ENCODE measurements at places on chromosomes 1 and 21.

GRCh38 chr21:45286671-45287437 is 841 bp downstream of the POFUT2 start:
- DNase-seq = no peak

DNA sequence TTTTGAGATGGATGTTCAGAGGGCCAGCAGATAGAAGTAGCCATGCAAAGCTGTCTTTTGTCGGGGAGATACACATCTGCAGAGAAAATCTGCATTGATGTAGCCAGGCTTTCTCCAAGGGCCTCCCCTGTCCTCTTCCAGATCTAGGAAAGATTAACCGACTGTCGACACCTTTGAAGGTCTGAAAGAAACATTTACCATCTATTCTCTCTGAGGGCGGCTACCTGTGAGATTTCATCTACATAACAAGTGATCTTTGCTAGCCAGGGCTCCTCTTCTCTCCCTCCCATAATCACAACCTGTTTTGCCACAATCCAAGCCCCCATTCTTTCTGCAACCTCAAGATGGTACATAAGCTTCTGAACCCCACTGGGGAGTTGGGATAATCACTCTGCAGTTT is 193.6 kb downstream of the RGS7 start:
- DNase-seq = no peak

GRCh38 chr1:203701606-203702005 is 63.4 kb upstream of the LAX1 start:
- DNase-seq = no peak

DNA sequence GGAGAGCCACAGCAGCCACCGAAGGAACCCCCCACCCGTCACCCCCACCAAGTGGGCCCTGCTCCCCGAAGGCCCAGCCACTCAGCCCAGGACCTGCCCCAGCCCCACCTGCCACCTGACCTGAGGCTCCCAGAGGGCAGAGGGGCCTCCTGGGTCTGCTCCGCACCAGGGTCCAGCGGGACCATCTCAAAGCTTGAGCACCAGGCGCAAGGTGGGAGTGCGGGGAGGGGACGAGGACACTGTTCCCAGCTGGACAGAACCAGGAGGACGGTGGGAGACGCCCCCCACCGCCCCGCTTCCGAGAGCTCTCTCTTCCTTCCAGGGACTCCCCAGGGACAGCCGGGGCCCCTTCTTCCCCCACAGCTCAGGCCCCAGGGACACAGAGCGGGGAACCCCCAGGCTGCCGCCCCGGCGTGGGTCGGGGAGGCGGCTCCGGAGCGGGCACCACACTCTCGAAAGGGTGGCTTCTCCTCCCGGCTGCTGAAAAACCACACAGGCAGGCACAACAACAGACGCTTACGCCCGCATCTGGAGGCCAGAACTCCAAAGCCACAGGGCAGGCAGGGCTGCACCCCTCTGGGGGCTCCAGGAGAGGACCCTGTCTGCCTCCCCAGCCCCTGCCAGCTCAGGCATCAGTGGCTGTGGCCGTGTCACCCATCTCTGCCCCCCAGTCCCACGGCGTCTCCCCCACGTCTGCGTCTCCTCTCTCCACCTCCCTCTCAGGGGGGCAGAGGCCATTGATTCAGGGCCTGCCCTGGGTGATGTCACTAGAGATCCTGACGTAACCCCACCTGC is 1.9 kb upstream of the TTLL10 start:
- peak; percentile 63 for DNase-seq

- no peak for DNase-seq
Measured at GRCh38 chr1:32470991-32471694, 6.3 kb downstream of the ZBTB8B start.

DNA sequence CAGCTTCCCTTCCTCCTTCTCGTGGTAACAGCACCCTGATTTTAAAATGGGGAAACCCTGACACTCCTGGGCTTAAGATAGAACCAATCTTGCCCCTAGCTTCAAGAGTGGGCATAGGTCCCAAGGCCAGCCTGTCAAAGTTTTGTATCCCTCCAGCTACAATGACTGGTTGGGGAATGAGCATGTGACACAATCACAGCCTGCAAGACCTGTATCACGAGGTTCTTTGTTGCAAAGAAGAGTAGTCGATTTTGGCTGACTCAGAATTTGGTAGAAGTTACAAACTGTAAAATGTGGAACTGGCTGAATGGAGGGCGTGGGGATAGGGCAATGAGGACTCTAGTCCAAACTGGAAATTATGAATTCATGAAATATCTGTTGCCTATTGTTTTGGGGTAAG is 18.7 kb downstream of the CTSK start:
- DNase-seq = no peak

DNA sequence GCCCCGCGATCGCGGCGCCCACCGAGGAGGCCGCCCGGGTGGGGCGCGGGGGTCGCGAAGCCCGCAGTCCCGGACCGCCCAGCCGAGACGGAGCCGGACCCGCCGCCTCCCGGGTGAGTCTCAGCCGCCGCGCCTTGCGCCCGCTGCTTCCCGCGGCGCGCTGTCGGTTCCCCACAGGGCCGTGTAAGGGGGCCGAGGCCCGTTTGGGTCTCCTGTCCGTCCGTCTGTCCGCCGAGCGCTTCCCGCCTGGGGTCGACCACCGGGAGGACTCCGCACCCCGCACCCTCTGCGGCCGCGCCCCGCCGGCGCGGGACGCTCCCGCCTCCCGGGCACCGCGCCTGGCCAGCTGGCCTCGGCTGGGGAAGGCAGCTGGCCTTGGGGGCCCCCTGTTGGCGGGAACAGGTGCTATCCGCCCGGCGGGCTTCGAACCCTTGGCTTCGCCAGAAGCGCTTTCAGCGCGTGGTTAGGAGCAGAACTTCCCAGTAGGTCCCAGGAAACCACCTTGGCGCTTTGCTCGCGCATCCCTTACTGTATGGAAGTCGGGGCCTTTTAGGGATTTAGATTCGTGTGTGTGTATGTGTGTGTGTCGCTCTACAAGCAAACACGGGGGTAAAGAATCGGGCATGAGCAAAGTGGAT is 414 bp downstream of the TMEM51 start:
- DNase-seq = peak; percentile 18

- peak; percentile 20 for DNase-seq
Measured at GRCh38 chr1:24990779-24991641, 60.9 kb upstream of the RUNX3 start.

- DNase-seq = no peak
Measured at GRCh38 chr1:93448292-93448982, 519 bp downstream of the FNBP1L start.

DNA sequence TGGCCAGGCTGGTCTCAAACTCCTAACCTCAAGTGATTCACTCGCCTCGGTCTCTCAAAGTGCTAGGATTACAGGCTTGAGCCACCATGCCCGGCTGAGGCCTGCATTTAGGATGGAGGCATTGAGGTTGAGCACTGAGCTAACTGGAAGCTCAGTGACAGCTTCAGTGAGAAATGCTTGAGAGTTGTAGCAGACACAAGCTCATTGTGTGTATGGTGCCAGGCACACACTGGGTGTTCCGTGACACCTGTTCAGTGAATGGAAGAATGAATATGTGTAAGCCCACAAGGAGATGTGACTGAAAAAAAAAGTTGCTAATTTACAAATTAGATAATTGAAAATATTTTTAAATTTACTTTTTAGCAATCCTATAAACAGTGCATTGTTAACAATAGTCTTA is 21.8 kb downstream of the LURAP1 start:
- DNase-seq = no peak

DNA sequence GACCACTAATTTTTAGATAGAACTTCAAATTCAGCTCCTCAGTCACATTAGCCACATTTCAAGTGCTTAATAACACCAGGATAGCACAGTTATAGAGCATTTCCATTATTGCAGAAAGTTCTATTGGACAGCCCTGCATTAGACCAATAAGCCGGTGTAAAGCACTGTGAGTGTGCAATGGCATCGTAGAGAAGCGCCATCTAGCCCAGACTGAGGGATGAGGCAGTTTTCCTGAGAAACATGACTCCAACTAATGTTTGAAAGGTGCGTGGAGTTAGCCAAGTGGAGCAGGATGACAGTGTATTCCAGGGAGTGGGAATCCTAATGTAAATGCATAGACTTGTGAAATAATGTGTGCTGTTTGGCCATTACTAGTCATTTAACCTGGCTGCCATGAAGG is 7.7 kb downstream of the RPE65 start:
- DNase-seq = no peak

DNA sequence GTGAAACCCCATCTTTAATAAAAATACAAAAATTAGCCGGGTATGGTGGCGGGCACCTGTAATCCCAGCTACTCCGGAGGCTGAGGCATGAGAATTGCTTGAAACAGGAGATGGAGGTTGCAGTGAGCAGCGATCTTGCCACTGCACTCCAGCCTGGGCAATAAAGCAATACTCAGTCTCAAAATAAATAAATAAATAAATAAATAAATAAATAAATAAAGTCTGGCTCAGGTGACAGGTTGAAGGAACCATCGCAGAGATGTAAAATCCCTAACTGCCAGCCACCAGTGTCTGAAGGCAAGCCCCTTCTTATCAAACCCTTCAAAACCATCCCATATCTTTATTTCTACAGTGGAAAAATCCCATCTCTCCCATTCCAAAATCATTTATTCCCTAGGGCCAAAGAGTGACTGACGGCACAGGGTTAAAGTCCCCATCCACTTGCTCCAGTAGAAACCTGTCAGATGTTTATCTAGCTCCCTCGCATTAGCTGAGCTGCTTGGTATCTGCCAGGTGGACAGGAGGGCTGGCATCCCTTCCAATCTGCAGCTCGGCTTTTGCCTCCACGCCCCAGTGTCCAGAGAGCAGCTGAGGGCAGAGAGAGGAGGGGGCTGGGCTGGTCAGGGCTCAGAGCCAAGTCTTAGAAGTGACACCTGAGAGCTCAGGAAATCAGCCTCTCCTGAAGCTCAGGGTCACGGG is 5.0 kb downstream of the CSRP1 start:
- DNase-seq = no peak

- DNase-seq = no peak
Measured at GRCh38 chr1:14323568-14324247, 274.8 kb upstream of the KAZN start.

- DNase-seq = no peak
Measured at GRCh38 chr1:72435025-72435424, 152.7 kb upstream of the NEGR1 start.

DNA sequence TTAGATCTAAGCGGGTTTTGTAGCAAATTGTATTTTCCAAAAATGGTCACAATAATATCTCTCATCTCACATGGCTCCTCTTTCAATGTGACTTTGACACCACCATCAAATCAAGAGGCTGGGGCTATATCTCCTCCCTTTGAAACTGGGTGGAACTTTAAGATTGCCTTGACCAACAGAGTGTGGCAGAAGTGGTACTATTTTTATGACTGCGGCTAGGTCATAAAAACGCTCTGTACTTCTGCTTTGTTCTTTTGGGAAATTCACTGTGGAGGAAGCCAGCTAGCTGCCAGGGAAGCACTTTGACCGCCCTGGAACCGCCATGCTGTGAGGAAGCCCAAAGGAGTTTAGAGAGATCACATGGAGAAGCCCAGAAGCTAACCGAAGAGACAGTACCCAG is 50.7 kb upstream of the ACOT11 start:
- DNase-seq = no peak

- DNase-seq = no peak
Measured at GRCh38 chr1:59116920-59117542, 179.9 kb upstream of the FGGY start.

GRCh38 chr21:42227909-42228708 is 9.2 kb downstream of the ABCG1 start:
- peak; percentile 95 for DNase-seq

GRCh38 chr1:202164271-202165037 is 4.1 kb upstream of the PTPN7 start:
- peak; percentile 84 for DNase-seq

DNA sequence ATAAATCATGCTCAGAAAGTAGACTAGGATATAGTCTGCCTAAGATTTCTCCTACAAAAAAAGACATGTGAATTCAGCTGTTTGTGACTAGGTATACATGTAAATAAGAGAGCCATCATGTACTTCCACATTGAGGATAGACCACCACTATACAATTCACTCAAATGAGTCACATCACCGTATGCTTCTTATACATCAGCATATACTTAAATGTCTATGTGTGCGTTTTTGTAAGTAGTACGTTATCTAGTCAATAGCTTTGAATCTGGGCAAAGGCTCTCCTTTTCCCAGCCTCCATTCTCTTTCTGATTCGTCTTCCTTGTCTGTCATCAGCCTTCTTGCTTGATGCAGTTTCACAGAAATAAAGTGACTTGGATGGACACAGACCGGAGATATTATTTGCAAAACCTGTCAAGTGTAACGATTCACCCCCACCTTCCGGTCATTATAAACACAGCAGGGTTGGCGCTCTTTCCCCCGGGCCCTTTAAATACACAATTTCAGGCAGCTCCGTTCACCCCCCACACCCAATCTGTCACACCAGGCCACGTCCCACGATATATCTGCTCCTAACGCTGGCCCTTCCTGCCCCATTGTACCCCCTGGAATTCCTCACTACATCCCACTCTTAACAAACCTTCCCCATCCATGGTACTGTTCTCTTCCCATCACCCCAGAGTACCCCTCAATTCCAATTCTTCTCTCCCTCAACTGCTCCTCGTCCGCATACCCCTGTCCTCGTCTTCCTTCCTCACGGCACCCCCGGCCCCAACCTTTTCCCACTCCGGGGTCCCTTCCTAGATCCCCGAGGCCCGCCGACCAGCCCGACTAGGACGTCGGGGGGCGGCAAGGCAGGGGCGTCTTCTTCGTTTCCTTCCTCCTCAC is 636 bp downstream of the VAMP4 start:
- peak; percentile 36 for DNase-seq

- no peak for DNase-seq
Measured at GRCh38 chr21:29025328-29025713, 853 bp downstream of the USP16 start.

GRCh38 chr1:869499-870244 is 54.1 kb upstream of the SAMD11 start:
- peak; percentile 86 for DNase-seq

DNA sequence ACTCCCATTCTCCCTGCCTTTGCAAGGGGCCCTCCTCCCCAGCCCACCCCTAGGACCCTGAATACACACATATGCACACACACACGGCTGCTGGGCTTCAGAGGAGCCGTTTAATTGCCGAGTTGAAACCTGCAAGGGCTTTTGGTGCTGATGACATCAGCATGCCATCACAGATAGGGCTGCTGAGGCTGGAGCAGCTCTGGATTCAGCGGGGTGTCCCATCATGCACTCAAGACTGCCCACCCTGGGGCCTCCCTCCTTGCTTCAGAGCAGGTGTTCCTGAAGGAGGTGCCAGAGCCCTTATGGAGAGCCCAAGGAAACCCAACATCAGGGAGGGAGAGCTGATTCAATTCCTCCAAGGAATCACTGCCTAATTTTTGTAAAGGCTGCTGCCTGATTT is 5.7 kb downstream of the SYT2 start:
- DNase-seq = no peak

GRCh38 chr1:14739082-14739832 is 140.8 kb downstream of the KAZN start:
- no peak for DNase-seq

Measured in CD4-positive, alpha-beta T cell treated with Interferon alpha-2 for 1 hour (primary cell).